HEK293T (cell line): ENCODE measurements at places on chromosomes 1 and 21.

DNA sequence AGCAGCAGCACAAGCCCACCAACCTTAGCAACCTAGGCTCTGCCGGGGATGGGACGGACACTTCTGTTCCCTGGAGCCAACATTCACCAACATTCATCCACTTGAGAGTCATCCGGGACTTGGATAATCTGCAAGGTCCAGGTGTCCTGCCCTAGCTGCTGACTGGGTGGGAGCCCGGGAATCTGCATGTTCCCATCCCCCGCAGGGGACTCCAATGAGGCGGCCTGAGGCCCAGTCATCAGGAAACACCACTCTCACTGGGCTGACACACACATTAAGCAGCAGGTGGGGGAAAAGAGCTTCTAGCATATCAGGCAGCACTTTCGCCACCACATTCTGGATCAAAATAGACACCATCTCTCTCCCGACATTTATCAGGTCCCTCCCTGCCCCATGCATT is 38.4 kb upstream of the CCSAP start:
- DNase-seq = no peak

DNA sequence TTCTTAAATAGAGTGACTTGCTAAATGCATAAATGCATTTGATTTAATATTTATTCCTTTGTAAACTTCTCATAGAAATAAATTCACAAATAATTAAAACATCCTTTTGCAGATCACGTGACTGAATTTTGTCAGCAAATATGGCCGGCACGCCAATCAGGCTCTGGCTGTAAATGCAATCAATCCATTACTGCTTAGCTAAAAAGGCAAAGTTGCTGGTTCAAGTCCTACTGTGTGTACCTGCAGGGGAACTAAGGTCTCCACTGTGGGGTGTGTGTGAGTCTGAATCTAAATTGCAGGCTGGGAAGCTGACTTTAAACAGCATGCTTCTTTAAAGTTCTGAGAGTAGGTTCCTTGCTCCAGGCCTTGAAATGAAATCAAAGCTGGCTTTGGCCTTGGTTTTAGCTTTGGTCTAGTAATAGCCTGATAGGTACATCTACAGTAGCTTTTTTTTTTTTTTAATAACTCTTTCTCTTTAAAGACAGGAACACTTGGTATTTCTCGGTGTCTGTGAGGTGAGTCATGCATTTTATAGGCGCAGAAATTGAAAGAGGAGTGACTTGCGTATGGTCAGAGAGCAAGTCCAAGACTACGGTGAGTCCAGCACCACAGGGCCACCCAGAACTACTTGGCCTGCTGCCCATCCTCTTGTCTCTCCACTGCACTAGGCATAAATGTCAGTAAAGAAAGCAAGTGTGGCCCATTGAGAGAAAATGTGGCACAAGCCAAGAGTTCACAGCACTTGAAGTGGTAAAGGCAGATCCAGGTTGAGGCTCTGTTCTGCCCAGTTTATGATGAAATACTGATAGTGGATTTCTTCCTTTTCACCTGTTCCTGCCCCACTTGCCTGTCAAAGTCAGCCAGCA is 36.2 kb upstream of the LYST start:
- no peak for DNase-seq

DNA sequence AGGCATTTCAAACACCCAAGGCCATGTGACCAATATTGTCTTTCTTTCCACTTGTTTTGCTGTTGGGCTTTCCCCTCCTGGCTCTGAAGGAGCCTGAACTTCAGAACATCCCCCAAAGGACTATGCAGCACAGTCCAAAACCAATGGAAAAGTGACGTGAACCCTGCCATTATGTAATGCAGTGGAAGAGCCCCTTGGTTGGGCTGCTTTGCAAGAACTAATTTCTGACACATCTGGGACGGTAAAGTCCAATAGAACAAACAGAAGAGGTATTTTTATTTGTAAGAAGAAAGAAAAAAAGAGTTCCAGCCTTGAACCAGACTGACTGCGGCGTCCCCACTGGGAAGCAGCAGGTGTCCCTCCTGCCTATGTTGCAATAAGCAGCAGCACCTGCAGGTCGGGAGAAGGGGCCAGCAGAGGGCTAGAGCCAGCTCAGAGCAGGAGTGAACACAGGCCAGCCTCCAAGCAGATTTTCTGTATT is 116.7 kb downstream of the CDC7 start:
- DNase-seq = peak; percentile 61

DNA sequence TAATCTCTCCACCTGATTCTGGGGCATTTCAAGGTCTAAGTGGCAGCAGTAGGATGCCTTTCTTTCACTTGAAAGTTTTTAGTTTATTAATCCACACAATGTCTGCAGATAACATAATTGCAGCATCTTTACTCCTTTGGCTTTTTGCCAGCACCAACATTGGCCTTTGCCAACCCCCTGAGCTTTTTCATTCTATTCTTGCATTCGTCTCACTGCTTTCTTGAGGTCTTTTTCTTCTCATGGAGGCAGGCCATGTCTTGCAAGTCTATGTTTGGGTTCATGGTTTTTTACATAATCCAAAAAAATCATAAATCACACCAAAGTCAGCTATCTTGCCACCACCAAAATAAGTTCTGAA is 30.4 kb upstream of the COG2 start:
- DNase-seq = no peak

GRCh38 chr21:42220138-42220701 is 1.3 kb downstream of the ABCG1 start:
- DNase-seq = peak; percentile 74

GRCh38 chr1:211924256-211924655 is 93.7 kb upstream of the LPGAT1 start:
- no peak for DNase-seq

GRCh38 chr1:10353282-10353681 is 45.6 kb upstream of the PGD start:
- no peak for DNase-seq

- DNase-seq = no peak
These were observed 131.5 kb downstream of the RNF220 start for GRCh38 chr1:44536357-44537209.

GRCh38 chr1:23367451-23367790 is 2.2 kb downstream of the ZNF436 start:
- DNase-seq = no peak

DNA sequence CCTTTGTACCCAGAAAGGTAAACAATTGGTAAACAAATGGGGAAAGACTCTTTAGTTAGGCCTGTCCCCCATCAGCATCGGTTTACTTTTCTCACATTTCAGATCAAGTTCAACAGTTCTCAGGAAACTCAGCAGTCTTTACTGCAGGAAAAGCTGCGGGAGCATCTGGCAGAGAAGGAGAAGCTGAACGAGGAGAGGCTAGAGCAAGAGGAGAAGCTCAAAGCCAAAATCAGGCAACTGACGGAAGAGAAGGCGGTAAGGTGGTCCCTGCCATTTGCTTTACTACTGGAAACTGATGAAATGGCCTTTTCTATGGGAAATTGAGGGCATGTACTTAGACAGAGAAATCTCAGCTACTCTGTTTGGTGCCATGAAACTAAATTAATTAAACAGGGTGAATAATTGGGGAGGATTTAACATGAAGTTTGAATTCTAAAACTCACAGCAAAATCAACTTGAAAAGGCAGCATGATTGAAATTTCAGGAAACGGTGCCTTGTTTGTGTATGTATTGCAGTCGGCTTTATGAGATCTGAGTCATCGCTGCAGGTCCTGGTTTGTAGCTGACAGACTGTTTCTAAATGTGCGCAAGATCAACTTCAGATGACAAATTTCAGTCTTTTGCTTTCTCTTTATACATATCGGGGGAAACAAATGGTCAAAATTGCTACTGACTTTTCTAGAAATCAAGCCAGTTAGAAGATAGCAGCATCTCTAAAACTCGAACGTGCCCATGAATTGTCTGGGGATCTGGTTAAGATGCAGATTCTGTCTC is 67.9 kb upstream of the EFHD2 start:
- DNase-seq = no peak

DNA sequence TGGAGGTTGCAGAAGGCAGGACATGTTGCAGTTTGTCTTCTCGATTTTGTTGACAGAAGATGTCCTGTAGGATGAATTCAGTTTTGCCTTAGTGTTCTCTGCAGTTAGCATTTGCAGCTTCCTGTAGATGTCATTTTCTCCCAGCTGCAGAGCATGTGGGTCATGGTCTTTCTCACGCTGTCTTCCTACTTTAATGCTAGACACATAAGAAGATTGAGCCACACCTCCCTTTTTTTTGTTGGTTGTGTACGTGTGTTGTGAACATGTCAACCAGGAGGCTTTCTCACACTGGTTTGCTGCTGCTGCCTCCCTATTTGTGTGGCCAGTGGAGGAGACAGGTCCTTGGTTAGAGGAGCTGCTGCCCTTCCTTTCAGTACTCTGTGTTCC is 110.7 kb downstream of the VPS13D start:
- DNase-seq = no peak
